ENCODE measurements at places on chromosomes 7 and 10.

- DNase-seq: peak; percentile 93
These were observed 177.9 kb upstream of the PLXDC2 start for GRCh38 chr10:19638182-19638895.

GRCh38 chr10:82551506-82551905 lies 676.5 kb downstream of the NRG3 start:
- DNase-seq: no peak

DNA sequence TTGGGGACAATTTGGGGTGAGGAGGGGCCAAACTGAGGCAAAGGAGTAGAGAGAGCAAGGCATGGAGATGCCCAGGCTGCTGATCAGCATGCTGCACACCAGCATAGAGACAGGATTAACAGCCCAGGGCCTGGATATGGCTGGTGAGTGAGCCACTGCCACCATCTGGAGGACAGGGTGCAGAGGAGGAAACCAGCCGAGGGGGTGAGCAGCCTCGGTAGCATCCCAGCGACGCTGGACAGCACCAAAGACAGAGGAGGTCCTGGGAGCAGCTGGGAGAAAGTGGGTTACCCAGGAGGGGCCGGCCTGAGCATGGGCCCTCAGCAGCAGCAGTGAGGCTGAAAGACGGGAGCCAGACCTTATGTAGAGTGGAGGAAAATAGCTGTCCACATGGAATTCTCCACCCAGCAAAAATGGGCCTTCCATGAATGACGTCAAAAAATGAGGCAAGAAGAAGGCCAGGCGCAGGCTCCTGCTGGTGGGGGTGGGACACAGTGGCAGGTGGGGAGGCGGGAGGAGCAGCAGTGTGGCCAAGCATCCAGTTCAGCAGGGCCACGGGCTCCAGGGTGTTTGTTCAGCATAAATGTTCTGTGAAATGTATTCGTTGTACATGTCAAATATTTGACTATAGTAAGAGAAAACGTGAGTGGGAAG lies 16.7 kb downstream of the RET start:
- DNase-seq: no peak

DNA sequence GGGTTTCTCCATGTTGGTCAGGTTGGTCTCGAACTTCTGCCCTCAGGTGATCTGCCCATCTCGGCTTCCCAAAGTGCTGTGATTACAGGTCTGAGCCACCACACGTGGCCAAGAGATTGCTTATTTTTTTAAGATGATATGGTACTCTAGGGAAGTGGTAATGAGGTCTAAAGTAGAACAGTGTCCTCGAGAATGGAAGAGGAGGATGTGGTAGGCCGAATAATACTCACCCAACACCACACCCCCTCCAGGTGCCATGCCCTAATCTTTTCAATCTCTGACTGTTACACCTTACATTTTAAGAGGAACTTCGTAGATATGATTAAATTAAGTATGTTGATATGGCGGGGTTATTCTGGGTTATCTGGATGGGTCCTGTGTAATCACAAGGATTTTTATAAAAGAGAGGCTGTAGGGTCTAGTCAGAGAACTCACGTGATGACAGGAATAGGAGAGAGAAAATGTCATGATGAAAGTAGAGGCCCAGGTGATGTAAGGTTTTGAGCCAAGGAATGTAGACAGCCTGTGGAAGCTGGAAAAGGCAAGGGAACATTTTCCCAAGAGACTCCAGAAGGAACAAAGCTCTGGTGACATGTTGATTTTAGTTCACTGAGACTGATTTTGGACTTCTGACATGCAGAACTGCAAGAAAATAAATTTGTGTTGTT lies 29.5 kb downstream of the CDK13 start:
- no peak for DNase-seq

DNA sequence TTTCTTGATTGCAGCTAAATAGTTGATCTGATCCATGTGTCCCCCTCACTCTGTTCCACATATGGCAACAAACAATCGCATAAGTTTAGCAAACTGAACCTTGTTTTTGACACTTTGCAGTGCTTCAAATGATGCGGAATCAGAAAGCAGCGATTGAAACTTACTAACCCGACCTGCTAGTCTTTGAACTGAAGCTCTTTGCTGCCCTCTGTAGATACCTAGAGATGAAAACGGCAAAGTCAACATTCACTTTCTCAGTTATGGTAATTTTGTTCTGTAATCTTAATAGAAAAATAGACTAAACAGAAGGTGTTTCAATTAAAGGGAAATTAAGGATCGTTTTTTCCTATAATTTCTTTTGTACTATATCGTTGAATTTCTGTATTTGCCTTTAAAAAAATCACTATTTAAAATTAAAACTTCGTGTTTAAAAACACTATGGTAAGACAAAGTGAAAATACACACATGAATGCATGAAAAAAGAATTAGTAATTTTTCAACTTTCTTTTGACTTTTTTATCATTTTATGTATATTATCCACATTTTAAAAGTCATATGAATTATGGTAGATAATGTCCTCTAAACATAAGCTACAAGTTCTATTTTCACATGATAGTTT lies 276.5 kb downstream of the MAGI2 start:
- peak; percentile 39 for DNase-seq

DNA sequence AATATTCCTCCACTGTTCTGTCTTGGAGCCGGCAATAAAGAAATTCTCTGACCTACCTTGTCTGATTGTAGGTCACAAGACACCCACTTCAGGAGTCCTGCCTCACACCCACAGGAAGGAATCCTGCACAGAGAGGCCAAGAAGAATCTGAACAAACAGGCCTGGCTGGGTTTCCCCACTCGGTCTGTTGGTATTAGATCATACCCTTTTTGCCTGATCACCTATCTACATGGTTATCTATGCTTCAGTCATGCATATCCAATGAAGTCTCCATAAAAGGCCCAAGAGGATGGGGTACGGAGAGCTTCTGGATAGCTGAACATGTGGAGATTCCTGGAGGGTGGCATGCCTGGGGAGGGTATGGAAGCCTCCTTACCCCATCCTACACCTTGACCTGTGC lies 12.3 kb downstream of the OGDH start:
- no peak for DNase-seq
